ENCODE measurements at places on chromosomes 1 and 21. TPM values are rescaled to one million over a fixed set of nuclear protein-coding genes. Genes with fewer than 3 reads are reported as not detected.

The LAD1 gene
- total RNA-seq, result not detected

The KIAA1614 gene
- 17.1 TPM for total RNA-seq

The SPATA1 gene
- total RNA-seq, result not detected

The ATP5IF1 gene
- total RNA-seq, result 79.9 TPM

Measured in uterus (tissue), 4 donors.